SK-N-MC (cell line): ENCODE measurements at places on chromosomes 5 and 9.

DNA sequence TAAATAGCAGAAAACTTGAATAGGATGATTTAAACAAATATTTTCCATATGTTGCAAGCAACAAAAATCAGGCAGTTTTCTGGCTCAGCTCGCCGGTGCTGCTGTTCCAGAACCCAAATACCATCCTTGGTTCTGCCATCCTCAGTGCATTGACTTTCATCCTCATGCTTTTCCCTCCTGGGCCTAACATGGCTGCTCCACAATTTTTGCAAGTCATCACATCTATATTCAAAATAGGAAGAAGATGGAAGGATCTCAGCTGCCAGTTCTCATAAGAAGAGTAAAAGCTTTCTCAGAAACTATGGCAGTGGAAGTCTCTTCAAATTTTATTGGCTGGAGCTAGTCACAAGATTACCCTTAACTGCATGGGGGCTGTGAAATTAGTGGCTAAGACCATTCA, 136.7 kb downstream of the STARD4 start:
- DNase-seq = no peak

- DNase-seq = no peak
Measured at GRCh38 chr9:129632460-129632859, 6.5 kb downstream of the NTMT1 start.

- DNase-seq = no peak
Measured at GRCh38 chr5:148514344-148514743, 130.6 kb downstream of the FBXO38 start.

GRCh38 chr5:43396762-43397304, 15.4 kb downstream of the CCL28 start:
- no peak for DNase-seq

DNA sequence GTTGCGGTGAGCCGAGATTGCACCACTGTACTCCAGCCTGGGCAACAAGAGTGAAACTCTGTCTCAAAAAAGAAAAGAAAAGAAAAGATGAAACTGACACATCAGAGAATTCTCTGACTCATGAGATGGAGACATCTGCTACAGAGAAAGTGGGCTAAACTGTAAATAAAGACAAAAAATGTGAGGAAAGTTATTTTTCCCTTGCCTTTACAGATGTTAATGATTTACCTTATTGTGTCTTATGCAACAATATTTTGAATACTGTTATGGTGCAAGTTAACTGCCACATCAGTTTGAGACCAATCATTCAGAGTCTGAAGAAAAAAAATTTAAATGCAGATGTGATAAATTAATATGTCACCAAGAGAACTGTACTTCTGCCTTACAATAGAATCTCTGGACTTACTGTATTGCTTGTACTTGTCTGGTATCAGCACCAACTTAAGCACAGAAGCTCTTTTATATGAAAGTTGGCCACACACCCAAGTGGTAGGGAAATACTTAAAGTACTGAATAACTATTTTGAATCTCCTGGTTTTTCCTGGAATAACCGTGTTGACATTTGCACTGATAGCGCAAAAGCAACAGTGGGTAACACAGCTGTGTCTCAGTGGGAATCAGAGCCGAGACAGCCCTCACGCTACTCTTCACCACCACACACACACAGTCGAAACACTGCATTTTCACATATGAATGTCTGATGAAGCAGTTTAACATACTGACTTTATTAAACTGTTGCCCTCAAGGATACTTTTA, 169.9 kb downstream of the FANCC start:
- no peak for DNase-seq

- DNase-seq = no peak
Measured at GRCh38 chr9:86713470-86713869, 233.8 kb downstream of the GAS1 start.

DNA sequence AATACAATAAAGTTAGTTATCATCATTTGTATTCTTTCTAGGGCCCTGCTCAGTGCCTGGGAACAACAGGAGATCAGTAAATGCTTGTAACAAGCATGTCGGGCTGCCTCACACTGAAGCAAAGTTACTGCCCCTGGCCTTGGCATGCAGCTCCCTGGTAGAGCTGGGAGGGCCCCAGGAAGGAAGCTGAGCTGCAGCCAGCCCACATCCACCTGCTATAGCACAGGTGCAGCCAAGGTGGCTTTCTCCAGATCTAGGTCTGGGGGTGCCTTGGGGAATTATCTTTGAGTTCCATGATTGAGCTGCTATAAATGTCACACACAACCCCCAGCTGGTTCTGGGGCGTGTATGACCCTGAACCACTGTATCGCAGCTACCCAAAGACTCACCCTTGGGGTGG, 293.4 kb upstream of the MSX2 start:
- DNase-seq = no peak

DNA sequence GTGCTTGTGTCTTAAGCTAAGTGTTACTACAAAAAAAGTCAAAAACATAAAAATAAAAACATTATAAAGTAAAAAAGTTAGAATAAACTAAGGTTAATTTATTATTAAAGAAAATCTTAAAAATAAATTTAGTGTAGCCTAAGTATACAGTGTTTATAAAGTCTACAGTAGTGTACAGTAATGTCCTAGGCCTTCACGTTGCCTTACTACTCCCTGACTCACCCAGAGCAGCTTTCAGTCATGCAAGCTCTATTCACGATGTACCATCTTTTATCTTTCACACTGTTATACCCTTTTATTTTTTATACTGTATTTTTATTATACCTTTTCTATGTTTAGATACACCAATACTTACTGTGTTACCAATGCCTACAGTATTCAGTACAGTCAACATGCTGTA, 288.1 kb downstream of the HCN1 start:
- DNase-seq = no peak
